Activated naive CD4-positive, alpha-beta T cell treated with anti-CD3 and anti-CD28 coated beads, Interleukin-2, amount 50 U/mL, for 72 hours (primary cell): ENCODE measurements at places on chromosomes 3 and 15.
A peak's percentile ranks its signal among the peaks of the same experiment; 100 is the strongest.

- DNase-seq, result no peak
Observed at GRCh38 chr15:58440922-58441321, 9.1 kb downstream of the LIPC start.

- no peak for DNase-seq
Observed at GRCh38 chr3:141250342-141250741, 18.7 kb downstream of the PXYLP1 start.

GRCh38 chr15:69158201-69158842 lies 2.1 kb upstream of the GLCE start:
- no peak for DNase-seq

DNA sequence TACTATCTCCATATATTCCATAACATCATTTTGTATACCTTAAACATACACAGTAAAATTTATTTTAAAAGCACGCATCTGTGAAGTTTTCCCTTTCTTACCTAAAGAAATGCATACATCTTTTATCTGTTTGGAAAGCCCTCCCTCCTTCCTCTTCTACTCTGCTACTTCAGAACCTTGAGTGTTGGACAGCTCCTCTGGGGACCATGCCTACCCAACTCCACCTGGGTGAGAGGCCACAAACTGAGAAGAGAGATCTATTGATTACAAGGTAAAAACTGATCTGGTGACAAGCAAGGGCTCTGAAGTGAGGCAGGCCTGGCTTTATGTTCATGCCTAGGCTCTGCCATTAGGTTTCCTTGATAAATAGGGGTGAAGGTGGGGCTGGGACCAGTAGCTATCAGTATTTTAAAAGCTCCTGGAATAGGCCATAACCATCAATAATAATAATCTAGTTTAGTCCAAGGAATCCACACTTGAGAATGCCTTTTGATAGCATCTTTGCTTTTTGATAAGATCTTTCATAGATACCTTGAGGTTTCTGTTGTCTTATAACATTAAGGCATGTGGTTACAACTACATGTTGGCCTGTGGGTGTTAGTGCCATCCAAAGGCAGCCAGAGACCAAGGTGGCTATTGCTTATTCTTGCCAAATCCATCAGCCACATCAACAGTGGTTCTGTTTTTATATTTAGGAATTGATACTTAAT lies 148.8 kb downstream of the KCNMB2 start:
- no peak for DNase-seq

DNA sequence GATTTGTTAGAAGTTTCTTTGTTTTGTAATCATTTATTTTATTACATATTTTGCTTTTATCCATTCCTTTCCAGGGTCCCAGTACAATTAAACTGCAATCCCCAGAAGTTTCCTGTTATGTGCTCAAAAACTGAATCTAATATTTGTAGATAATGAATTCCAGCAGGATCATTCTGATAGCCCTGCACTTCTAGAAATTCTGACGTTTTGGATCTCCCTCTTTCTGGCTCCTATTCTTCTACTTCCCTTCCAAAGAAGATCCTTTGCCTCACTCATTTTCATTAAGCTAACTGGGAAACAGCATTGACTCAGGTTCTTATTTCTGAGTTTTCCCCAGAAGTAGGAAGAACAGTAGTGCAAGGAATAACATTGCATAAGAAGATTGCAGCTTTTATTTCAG lies 9.9 kb downstream of the P3H2 start:
- no peak for DNase-seq

GRCh38 chr3:50648313-50648712 lies 26.4 kb upstream of the DOCK3 start:
- DNase-seq, result no peak

GRCh38 chr3:71893122-71893521 lies 108.2 kb upstream of the PROK2 start:
- DNase-seq, result no peak

DNA sequence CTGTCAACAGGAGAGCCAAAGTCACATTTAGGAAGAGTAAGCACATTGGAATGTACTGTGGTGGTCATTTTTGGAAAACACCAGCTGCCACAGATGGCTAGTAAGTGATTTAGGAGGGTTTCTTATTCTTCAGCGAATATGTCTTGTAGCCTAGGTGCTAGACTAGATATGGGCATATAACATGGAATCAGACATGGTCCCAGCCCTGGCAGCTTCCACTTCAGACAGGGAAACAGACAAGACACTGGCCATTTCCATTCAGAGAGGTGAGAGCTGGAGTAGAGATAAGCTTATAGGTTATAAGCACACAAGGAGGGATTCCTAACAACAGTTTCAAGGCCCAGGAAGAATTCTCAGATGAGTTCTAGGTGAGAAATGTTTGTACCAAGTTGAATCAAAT lies 28.2 kb upstream of the BFSP2 start:
- no peak for DNase-seq

DNA sequence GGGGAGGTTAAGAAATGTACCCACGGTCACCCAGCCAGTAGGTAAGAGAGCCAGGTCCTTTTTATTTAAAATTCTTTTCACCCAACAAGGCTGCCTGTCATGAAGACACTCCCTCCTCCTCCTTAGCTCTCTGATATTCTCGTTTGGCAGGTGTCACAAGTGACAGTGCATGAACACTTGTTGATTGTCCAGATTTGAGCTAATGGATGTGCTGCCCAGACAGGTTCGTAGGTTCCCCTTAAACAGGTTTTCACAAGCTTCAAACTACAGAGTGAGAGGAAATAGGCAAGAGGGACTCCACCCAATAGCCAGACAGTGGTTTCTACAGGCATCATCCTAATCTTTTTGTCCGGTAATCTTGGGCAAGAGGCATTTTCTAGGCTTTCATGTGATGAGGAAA lies 32.2 kb downstream of the ATP13A4 start:
- DNase-seq, result no peak

DNA sequence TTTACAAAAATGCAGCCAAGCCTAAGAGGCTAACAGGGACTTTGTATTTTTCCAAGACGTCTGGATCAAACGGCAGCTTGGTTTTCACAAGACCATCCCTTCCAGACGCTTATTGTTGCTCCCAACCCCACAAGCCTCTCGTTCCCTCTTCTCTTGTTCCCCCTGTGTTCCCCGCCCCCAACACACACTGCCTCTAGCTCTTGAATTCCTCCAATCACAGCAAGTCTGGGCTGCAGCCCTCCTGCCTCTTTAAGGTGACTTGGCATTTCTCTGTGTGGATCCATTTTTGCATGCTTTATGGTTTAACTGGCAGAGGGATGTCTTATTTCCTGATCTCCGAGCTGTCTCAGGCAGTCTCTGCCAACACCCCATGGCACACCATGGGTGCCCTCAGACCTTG lies 182.2 kb downstream of the ABHD5 start:
- no peak for DNase-seq

DNA sequence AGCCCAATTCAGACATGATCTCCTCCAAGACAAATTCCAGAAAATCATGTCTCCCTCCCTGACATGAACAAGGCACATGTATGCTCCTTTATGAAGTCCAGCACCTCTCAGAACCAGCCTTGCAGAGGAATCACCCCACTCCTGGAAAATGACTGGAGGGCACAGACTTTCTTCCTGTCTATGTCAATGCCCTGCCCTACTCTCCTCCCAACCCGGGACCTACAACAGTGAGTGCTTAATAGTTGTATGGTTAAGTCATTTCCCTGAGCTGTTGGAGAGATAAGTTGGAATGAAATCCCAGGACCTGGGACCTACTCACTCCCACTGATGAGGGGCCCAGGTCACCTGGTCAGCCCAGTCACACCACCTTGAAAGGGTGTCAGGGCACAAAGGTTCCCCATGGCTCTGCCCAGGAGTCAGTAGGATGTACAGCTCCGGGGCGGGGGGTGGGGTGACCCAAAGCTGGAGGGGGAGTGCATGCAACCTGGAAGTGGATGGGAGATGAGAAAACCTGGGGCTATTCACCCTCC lies 80.1 kb upstream of the HERC1 start:
- no peak for DNase-seq

GRCh38 chr3:112017091-112017490 lies 17.4 kb upstream of the TMPRSS7 start:
- DNase-seq, result no peak

GRCh38 chr3:131602011-131602779 lies 99.4 kb upstream of the MRPL3 start:
- DNase-seq, result no peak

GRCh38 chr3:16386561-16386960 lies 121.5 kb downstream of the OXNAD1 start:
- DNase-seq, result no peak

DNA sequence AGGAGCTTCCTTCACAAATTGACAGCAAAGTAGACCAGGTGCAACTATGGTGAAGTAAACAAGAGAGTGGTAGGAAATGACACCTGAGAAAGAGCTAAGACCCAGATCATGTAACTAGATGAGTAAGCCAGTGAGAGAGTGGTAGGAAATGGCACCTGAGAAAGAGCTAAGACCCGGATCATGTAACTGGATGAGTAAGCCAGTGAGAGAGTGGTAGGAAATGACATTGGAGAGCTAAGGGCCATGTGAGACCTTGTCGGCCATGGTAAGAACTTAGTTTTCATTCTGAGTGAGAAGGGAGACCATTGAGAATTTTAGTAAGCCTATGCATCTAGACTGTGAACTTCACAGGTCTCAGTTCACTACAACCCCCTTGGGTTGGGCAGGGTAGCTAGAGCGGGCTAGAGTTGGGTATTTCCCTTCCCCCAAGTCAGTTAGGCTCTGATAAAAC lies 5.4 kb upstream of the SENP7 start:
- DNase-seq, result peak; percentile 67

DNA sequence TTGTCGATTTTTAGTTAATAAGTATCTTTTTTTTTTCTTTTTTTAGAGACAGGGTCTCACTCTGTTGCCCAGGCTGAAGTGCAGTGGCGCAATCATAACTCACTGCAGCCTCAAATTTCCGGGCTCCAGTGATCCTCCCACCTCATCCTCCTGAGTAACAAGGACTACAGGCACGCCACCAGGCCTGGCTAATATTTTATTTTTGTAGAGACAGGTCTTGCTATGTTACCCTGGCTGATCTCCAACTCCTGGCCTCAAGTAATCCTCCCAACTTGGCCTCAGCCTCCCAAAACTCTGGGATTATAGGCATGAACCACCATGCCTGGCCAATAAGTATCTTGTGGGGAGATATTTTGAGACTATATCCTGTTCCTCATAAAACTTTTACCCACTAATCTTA lies 29.4 kb upstream of the ARID3B start:
- DNase-seq, result no peak

GRCh38 chr15:82649226-82649999 lies 2.2 kb upstream of the CPEB1 start:
- no peak for DNase-seq

GRCh38 chr15:83250781-83251180 lies 33.7 kb downstream of the BNC1 start:
- no peak for DNase-seq

DNA sequence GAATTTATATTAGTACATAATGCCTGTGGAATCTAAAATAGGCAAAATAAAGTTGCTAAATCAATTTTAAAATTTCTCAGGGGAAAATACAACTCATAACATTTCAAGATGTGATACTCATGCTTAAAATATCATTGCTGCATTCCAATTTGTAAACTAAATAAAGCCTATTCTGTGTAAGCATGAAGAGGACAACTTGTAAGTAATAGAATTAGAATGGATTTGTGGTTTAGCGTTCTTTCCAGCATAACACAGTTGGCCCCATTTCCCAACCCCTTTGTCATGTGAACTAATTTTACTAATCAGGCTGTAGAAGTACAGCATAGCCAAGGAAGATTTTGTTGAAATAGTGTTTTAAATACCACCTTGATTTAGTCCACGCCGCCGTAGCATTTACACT lies 437.2 kb downstream of the SI start:
- no peak for DNase-seq

- no peak for DNase-seq
Observed at GRCh38 chr3:42505849-42506410, 3.5 kb downstream of the VIPR1 start.

DNA sequence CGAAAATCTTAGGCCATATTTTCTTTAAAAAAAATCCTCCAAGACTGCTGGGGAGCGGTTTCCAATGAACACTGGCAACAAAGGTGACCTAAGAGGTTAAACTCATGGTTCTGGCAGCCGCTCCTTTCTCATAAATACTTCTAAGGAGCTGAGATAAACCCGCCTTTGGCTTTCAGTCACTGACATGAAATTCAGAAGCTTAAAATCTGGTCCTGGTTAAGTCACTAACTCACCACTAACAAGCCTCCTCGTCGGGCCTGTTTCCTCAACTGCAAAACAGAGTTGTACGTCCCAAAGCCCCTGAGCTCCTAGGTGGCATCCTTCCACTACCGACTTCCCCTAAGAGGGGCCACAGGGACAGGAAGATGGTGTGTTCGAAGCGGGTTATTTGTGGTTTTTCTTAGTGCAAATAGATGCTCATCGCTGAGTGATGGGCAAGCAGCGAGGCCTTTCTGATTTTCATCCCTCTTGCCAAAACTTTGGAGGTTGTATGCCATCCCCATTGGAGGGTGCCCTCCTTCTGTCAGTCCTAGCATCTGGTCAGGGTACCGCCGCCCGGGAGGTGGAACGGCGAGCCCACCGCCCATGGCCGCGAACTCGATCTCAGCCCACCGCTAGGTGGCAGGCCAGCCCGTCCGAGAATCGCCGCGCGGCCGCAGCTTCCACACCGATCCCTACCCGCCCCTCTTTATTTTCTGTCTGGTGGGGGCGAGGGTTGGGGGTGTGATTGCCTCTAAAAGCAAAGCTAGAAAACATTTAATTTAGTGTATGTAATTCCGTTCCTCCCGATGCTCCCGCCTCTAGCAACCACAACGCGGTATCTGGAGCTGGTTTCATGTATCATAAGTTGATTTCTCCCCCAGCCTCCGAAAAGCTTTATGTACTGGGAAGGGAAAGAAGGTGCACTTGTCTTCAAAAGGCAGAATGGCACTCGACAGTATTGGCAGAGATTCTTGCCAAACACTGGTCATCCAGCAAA lies 4.6 kb downstream of the BCL6 start:
- DNase-seq, result peak; percentile 77

DNA sequence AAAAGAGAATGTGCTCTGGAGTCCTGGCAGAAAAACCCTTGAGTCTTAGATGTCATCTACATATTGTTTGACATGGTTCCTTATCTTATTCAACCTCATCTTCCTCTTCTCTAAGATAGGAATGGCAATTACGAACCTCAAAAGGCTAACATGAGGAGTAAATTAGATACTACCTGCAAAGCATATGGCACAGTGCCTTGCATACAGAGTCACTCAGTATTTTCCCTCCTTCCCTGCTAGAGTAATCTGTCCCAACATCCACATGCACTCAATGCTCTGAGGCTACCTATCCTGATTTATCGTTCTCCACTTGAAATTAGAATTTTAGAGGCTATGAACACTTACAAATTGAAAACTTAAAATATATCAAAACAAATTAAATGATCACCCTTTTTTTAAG lies 386.7 kb downstream of the RSL24D1 start:
- DNase-seq, result no peak

DNA sequence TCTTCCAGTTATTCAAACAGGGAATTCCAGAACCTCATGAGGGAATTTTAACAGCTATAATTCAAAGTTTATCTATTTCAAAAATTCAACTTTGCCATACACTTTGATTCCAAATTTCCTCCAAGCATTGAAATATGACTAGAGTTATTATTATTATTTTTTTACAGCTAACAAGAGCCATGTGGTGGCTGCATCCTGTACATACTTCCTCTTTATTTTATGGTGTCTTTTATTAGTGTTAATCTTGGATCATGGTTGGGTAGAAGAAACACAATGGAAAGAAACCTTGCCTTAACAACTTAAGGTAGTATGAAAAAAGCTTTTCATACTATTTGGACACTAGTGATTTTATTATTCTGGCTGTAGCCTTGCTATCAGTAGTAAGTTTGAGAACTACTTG lies 52.7 kb downstream of the TFG start:
- DNase-seq, result no peak

GRCh38 chr15:48896869-48897814 lies 19.2 kb downstream of the EID1 start:
- no peak for DNase-seq
